Stimulated activated CD4-positive, alpha-beta T cell treated with anti-CD3 and anti-CD28 coated beads, Interleukin-1b, Interleukin-23, amount 100 ng/mL, for 4 hours (primary cell): ENCODE measurements at places on chromosomes 11 and 22.

DNA sequence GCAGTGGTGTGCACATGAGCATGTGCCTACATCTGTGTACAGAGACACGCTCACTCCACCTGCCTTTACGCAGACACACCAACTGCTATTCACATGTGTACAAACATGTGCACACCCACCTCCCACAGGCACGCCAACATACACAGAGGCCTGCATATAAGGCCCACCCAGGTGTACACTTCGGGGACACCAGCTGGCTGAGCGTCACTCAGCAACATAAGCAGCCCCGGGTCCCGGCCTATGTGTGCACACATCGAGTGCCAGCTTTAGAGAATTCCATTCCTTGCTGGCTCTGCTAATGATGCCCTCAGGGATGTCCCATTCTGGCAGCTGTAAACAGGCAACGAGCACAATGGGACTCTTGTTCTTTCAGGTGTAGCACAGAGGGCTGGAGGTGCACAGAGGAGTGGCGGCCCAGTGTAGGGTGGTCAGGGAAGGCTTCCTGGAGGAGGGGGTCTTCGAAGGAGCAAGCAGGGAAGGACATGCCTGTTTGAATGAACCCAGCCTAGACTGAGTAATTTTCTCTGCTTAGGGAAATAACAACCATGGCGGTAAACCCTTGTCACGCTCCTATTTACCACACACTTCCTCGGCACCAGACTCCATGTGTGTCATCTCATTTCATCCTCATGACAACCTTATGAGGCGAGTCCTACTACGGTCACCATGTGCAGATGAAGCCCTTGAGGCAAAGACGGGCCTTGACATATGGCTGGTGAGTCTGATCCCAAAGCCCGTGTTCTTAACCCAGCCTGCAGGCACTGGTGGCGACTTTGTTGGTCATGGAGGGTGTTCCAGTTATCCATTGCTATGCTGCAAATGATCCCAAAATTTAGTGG lies 35.1 kb downstream of the RPL3 start:
- DNase-seq, result no peak

- no peak for DNase-seq
Observed at GRCh38 chr11:17479284-17480214, 2.9 kb upstream of the ABCC8 start.

GRCh38 chr22:46914481-46914880 lies 152.0 kb downstream of the TBC1D22A start:
- DNase-seq, result no peak

GRCh38 chr22:30564045-30564760 lies 10.3 kb downstream of the GAL3ST1 start:
- DNase-seq, result no peak

GRCh38 chr11:48182860-48183526 lies 33.6 kb upstream of the OR4B1 start:
- DNase-seq, result no peak

DNA sequence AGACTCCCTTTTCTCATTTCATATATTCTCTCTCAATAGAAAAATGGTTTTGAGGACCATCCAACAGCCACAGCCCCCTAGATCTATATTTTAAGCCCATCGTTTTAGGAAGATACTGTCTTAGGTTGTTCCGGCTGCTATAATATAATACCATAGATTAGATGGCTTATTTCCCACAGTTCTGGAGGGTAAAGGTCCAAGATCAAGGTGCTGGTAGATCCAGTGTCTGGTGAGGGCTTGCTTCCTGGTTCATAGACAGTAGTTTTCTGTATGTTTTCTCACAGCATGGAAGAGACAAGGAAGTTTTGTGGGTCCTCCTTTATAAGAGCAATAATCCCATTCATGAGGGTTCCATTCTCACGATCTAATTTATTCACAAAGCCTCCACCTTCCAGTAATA lies 215.1 kb downstream of the AASDHPPT start:
- no peak for DNase-seq

- no peak for DNase-seq
Observed at GRCh38 chr11:13928566-13929251, 33.8 kb upstream of the SPON1 start.
